AG10803 (cell line): ENCODE measurements at places on chromosomes 7 and 10.
A peak's percentile ranks its signal among the peaks of the same experiment; 100 is the strongest.

GRCh38 chr10:89425000-89425399, 10.6 kb downstream of the IFIT5 start:
- DNase-seq = no peak

GRCh38 chr7:44374007-44374763, 48.8 kb upstream of the CAMK2B start:
- no peak for DNase-seq

DNA sequence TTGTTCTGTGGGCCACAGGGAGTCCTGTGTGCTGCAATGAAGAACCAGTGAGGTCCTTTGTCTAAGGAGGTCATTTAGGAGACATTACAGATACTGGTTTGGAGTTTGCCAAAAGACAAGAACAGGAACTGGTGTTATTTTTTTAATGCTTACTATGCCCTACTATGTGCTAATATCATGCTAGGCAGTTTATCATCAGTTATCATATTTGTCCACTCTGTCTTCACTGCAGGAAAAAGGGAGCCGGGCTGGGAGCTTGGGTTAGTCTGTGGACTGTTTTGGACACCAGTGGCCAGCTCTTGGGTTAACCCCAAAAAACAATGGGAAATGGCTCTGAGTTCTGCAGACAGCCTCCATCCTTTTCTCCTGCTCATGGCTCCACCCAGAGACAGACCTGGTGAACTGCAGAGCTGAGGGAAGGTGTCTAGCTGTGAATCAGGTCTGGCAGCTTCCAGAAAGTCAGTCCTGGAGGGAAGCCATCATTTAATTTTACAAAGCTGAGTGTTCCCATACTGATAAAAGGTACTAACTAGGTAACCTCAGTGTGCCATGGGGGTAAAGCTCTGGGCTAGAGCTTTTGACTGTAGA, 101.2 kb upstream of the ZNF746 start:
- peak; percentile 52 for DNase-seq

DNA sequence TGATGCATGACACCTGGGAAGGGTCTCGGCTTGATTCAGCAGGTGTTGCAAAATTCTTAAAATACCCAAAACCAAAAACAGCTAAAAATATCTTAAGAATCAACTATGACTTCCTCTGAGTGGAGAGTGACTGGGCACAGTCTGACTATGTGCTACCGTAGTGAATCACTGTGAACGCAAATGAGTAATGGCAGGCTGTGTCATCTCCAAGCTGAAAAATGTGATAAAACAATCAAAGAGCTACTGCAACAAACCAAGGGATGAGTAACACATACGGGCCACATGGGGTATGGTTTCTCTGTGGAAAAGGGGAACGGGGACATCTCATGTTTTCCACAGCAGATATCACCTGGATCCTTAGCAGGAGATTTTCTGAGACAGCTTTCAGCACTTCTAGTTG, 127.5 kb downstream of the ABCA13 start:
- peak; percentile 49 for DNase-seq

DNA sequence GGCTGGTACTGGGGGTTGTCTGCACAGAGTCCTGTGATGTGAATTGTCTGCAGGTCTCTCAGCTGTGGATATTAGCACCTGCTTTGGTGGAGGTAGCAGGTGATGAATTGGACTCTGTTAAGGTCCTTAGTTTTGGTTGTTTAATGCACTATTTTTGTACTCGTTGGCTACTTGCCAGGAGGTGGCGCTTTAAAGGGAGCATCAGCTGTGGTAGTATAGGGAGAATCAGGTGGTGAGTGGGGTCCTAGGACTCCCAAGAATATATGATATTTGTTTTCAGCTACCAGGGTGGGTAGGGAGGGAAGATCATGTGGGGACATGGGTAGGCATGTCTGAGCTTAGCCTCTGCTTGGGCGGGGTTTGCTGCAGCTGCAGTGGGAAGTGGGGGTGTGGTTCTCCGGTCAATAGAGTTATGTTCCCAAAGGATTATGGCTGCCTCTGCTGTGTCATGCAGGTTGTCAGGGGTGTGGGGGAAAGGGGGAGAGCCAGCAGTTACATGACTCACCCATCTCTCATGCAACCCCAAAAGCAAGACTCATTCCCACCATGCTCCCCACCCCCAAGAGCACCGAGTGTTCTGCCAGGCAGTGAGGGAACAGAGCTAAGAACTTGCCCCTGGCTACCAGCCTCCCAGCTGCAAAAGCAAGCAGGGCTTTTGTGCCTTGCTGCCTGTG, 53.7 kb upstream of the ZNF273 start:
- DNase-seq = peak; percentile 10

- DNase-seq = no peak
Observed at GRCh38 chr7:50817561-50817960, 34.9 kb upstream of the GRB10 start.

- DNase-seq = peak; percentile 39
Observed at GRCh38 chr10:132984801-132985545, 42.6 kb upstream of the CFAP46 start.

DNA sequence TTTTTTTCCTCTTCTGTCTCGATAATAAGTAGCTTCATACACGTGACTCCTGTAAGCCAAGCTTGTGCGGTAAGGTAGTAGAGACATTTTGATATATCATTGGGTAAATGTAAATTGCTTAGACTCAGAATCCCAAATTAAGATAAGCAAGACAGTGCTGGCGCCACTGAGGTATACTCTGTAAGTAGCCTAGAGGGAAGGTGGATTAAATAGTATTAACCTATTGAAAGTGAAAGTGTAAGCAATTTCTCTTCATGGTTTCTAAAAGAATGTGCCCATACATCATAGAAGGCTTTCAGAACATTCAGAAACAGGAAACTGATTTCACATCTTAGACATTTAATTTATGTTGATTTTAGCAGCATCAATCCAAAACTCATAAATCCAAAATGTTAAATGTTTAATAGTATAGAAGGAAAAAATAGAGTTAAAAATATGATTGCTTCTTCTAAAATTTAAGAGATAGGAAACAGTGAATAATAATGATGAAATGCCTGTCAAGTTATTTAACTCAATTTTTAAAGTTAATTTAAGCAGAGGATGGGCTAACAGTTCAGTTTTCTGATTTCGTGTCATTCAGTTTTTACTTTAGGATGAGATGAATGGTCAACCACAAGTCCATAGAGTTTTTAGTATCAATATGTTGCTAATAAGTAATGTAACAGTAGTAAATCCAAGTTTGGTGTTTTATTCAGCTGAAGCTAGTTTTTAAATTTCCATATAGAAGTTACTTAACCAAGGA, 36.8 kb downstream of the LRRC72 start:
- DNase-seq = no peak

- DNase-seq = no peak
Observed at GRCh38 chr10:92990615-92991014, 70.0 kb upstream of the CYP26C1 start.

- no peak for DNase-seq
Observed at GRCh38 chr7:87785368-87785995, 90.7 kb downstream of the SLC25A40 start.

DNA sequence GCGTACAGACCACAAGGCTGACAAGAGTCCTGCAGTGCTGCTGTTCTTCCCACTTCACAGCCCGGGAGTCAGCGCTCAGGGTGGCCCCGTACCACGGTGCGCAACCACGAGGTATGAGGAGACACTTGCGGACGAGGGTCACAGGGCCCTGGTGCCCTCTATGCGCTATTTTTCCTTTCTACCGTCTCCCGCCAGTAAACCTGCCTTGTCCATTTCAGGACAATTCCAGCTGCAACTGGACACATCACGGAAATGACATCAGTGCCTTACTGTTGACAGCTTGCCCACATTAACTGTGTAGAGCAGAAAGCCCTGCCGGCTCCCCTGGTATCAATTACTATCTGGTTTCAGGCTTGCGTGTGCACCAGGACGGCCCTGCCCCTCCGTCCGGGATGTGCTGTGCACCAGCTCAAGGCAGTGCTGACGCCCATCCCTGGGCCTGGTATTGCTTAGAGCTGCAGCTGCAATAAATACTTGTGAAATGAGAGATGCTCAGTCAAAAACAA, 65.1 kb downstream of the ZRANB1 start:
- DNase-seq = peak; percentile 92

GRCh38 chr7:141157138-141157765, 83.4 kb downstream of the TMEM178B start:
- no peak for DNase-seq

GRCh38 chr7:135938086-135938485, 39.1 kb downstream of the MTPN start:
- no peak for DNase-seq

DNA sequence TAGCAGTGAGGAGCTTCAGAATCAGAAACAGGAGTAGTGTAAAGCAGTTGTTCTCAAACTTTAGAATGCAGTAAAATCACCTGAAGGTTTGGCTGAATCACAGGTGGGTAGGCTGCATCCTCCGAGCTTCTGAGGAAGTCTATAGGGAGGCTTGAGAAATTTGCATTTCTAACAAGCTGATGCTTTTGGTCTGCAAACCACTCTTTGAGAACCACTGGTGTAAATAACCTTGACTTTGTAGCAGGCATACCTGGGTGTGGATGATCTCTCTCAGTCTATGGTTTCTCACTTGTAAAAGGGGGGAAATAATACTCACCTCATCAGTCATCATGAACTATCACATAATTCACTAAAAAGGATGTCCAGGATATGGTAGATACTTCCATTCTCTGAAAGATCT, 118.1 kb downstream of the SRI start:
- DNase-seq = no peak

DNA sequence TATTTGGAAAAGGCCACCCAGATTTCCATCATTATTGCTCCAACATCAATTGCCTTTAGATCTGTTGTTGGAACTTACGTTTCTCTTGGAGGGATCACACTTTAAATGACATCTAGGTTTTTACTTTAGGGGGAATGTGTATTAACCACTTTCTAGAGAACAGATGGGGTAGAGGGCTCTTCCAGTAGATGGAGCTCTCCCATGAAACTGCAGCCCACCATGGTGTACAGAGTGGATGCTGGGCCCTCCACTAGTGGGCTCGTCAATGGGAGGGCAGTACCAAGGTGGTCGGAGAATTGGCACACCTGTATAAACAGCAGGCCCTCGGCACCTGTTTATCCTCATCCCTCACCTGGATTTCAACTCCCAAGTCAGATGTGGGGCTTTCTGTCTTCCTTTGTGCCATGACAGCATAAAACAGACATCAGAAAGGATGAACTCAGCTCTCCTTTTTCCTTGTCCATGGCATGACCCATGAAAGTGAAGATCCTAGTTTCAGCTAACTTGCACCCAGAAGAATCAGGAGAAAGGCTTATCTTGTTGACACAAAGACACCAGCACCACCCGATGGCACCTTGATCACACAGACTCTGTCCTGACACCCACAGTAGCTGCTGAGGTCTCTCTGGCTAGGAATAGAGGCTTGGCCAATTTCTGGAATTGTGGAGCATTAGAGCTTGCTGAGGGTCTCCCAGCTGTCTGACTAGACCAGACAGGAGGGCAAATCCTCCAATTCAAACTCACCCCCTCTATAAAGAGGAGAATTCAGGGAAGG, 150.5 kb downstream of the CYP26A1 start:
- DNase-seq = no peak

DNA sequence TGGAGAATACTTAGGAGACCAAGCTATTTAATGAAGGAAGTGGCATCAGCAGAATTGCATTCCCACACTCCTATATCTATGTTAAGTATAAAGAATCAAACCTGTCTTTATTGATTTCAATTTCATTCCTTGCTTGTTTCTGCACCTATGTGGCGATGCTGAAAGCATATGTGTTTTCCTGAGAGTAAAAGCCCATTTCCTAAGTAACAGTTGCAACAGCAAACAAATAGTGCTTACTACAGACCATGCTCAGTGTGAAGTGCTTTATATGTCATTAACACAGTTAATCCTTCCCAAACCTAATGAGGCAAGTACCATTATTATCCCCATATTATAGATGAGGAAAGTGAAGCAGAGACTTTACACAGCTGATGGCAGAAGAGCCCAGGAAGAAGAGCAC, 552.1 kb downstream of the PARD3 start:
- DNase-seq = peak; percentile 29

GRCh38 chr7:150631866-150632864, at the start of gene GIMAP6:
TSS of gene GIMAP6 (minus strand) at chr7:150632385. CDS start at chr7:150630142, 2,243 bp downstream.
- no peak for DNase-seq

GRCh38 chr10:86963341-86963919, 4.9 kb upstream of the ADIRF start:
- no peak for DNase-seq

DNA sequence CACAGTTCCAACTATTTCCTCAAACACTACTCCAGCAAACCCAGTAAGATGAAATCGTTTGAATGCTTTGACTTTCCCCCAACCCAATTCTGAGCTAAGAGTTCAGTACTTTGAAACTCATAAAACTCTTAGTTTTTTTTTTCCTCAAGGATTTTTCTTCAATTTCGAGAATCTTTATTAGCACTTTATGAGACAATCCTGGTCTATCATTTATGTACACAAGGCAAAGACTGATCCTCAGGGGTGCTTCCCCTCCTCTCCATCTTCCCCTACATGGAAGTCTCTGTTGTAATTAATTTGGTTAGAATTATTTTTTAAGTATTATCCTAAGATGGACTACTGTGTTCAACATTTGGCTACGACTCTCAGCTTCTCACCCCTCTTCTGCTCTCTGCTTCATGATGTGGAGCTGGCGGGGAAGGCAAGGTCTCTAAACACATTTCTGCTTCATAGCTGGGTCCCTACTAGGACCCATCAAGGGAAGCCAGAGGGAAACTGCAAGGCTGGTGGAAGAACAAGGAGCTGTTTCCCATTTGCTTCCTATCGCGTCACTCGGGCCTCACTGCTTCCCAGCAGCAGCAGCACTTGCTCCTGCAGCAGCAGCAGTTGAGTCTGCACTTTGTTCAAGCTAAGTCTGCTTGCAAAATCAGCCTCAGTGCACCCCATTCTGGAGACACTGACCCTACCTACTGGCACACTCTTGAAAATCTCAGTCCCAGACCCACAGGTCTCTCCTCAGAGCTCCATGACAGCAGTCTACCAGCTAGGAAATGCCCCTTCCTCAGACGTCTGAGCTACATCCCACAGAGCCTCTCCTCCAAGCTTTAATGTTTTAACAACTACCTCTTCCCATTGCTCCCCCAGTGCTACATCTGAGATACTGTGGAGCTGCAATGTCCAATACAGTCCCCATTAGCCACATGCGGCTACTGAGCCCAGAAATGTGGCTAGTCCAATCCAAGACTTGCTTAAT, 90.0 kb downstream of the CHCHD3 start:
- DNase-seq = no peak

- DNase-seq = peak; percentile 91
Observed at GRCh38 chr10:71600849-71601248, 118.7 kb downstream of the C10orf105 start.

DNA sequence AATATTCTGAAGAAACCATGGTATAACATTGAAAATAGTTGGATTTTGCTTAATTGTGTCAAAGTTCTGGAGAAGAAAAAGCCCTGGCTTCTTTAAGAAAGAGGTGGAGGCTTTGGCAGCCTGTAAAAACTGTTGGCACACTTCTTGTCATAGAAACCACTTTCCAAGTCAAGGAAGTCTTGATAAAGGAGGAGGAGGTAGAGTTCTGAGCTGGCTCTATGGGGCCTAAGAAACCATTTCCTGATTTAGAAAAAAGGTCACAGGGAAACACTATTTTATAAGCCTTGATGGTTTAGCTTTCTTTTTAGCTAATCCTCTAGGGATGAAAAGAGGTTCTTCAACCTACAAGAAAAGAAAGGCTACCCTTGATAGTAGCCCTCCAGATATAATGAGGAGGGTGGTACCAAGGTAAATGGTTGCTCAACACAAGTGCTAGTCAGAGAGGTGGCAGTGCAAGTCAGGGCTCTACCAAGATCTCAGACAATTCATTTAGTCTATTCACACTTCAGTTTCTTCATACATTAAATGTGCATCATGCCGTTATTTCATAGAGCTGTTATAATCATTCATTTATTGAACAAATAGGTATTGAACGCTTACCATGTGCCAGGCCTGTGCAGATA, 346.9 kb downstream of the RNLS start:
- DNase-seq = no peak

GRCh38 chr7:115910541-115911164, 119.9 kb downstream of the TFEC start:
- peak; percentile 23 for DNase-seq
